ENCODE measurements at places on chromosomes 6 and 20. TPM values are rescaled to one million over a fixed set of nuclear protein-coding genes. Genes with fewer than 3 reads are reported as not detected.

The KIAA1586 gene
- 4.0 TPM for total RNA-seq

The CLIC5 gene
- total RNA-seq: not detected

The BPI gene
- total RNA-seq: not detected

The MOG gene
- total RNA-seq: not detected

The GJA1 gene
- 76.3 TPM for total RNA-seq

The AKAP12 gene
- total RNA-seq: 123 TPM

The PRDM1 gene
- 5.9 TPM for total RNA-seq

The ERMARD gene
- total RNA-seq: 8.0 TPM

The IDH3B gene
- 136 TPM for total RNA-seq

The BHLHE23 gene
- total RNA-seq: not detected

The CD24 gene
- 289 TPM for total RNA-seq

The UTRN gene
- total RNA-seq: 7.6 TPM

The WFDC5 gene
- total RNA-seq: not detected

The CST8 gene
- total RNA-seq: not detected

The MAN1A1 gene
- total RNA-seq: not detected

The ZC2HC1B gene
- total RNA-seq: not detected

The TRAPPC3L gene
- not detected for total RNA-seq

The OR2B6 gene
- total RNA-seq: not detected

The MAP1LC3A gene
- total RNA-seq: 15.9 TPM

The PPIL4 gene
- total RNA-seq: 13.6 TPM

The LAMA4 gene
- total RNA-seq: 1.4 TPM

The CNKSR3 gene
- total RNA-seq: 4.7 TPM

The MRPS10 gene
- total RNA-seq: 35.7 TPM

The CLVS2 gene
- total RNA-seq: 0.08 TPM

The TMEM200A gene
- not detected for total RNA-seq

The HEY2 gene
- not detected for total RNA-seq

The TSBP1 gene
- total RNA-seq: not detected

The MAP7 gene
- 22.2 TPM for total RNA-seq

The PBOV1 gene
- not detected for total RNA-seq

The SPAG4 gene
- total RNA-seq: 5.2 TPM

The NRN1 gene
- 1.0 TPM for total RNA-seq

The DOK5 gene
- not detected for total RNA-seq

The HUS1B gene
- total RNA-seq: not detected

The SLC29A1 gene
- 58.0 TPM for total RNA-seq

The SLC17A4 gene
- not detected for total RNA-seq

The GNAS-AS1 gene
- total RNA-seq: not detected

The CTAGE9 gene
- total RNA-seq: not detected

The SLC32A1 gene
- not detected for total RNA-seq

The DEFB128 gene
- not detected for total RNA-seq

The LY6G6C gene
- 0.42 TPM for total RNA-seq

The NFYA gene
- total RNA-seq: 10.0 TPM

The MACROD2 gene
- total RNA-seq: 1.4 TPM

The NKX2-2 gene
- not detected for total RNA-seq

The MYH7B gene
- not detected for total RNA-seq

The HS3ST5 gene
- total RNA-seq: not detected
